ENCODE measurements at places on chromosomes 7 and 10. TPM values are rescaled to one million over a fixed set of nuclear protein-coding genes. Genes with fewer than 3 reads are reported as not detected.

Gene MTERF1
- total RNA-seq = 6.1 TPM

Gene RTKN2
- 2.1 TPM for total RNA-seq

Gene STOX1
- total RNA-seq = 9.2 TPM

- H3K36me3 ChIP-seq = no peaks in the 10 kb centered on the region
- H3K27me3 ChIP-seq = no peaks in the 10 kb centered on the region
- H3K4me3 ChIP-seq = no peak overlapping the region
Observed at GRCh38 chr7:23593706-23594105, 3.5 kb upstream of the CCDC126 start.

GRCh38 chr10:130513686-130514476 is 377.7 kb downstream of the GLRX3 start:
- no peak overlapping the region for H3K27ac ChIP-seq
- no peaks in the 10 kb centered on the region for H3K4me1 ChIP-seq
- DNase-seq = no peak

Measured in prostate gland (tissue), 2 donors.